Activated T-cell treated with anti-CD3 and anti-CD28 coated beads for 1 hour (primary cell): ENCODE measurements at places on chromosomes 3 and 15.

DNA sequence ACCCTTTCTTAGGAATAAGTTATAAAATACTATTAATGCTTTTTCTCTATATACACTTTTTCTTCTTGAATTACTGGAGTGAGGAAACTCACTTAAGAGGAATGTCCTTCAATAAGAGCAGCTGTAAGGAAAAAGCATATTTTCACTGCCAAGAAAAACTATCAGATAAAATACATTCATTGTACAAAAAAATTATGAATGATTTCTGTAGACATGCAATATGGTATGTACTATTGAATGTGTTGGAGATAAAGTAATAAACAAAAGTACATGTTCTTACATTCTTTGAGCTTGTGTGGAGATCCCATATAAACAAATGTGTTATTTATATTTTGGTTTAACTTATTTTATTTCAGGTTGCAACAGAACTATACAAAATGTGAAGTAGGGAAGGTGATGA, 241.0 kb upstream of the ZNF717 start:
- no peak for DNase-seq

- DNase-seq, result no peak
Observed at GRCh38 chr15:93071469-93071936, 17.5 kb downstream of the RGMA start.

DNA sequence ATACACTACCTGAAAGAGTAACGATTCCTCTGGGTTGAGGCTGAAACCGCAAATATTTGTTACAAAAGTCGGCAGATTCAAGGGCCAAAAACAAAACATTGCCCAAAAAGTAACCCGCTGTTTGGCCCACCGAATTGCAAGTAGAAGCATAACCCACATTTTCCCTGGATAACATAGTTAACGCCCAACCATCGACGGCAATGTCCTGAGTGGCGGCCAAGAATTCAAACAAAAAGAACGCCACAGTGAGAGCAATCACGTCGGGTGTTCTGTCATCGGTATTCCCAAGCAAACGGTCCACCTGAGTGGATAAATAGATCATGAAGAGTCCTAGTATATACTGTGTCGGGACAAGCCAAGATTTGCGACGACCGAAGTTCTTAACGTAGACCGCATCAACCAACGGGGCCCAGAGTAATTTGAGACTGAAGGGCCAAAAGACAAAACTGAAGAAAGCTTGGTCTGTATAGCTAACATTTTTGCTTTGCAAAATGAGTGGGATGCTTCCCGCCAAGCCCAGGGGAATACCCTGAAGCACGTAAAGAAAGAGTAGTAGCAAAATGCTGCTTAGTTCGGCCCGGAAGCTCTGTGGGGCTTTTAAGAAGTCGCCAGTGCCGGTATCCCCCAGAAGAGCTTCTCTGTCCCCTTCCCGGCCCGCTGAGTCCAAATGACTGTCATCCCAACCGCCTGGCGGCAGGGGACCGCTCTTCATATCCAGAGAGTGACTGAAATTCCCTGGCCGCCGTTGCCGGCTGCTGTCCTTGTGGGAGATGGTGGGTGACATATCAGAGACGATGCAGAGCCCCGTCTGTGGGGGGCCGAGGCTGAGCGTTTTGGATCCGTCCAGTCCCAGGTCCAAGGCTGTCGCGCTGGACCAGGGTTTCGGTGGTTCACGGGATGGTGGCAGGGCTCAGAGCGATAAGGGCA, 750 bp downstream of the SLC33A1 start:
- DNase-seq, result no peak

GRCh38 chr3:85193565-85193964, 234.8 kb downstream of the CADM2 start:
- no peak for DNase-seq

GRCh38 chr3:157572559-157573270, 69.5 kb upstream of the VEPH1 start:
- no peak for DNase-seq

DNA sequence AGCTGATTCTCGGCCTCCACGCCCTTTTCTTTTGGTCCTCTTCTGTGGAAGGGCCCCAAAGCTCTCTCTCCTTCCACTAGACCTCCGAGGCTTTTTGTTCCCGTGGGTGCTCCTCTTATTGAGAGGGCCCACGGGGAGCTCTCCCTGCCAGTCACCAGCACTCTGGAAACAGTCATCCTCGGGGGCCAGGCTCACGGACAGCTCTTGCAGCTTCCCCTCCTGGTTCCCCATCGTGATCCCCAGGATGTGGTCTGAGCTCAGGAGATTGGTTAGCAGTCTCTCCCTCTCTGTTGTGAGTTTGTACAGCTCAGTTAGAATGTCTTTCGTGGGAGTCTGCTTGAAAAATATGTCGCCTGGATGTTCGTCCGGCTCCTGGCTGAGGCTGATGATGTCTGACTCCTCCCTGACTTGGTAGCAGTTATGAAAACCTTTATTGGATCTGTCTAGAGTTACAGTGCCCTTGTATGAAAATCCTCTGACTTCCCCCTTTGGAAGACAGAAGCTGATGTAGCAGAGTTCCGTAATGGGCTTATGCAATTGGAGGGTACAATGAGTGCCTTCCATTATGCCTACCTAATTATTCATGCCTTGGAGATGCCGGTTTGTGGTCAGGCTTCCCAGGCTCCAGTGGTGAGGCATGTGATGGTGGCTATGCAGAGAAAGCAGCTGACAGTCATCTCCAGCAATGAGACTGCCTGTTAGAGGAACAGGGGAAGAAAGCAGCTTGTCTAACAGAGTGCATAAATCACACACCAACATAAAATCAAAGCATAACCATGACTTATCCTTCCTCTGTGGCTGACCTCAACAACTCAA, 40.0 kb downstream of the FMN1 start:
- no peak for DNase-seq

GRCh38 chr15:36364377-36364776, 215.0 kb upstream of the CDIN1 start:
- DNase-seq, result no peak

DNA sequence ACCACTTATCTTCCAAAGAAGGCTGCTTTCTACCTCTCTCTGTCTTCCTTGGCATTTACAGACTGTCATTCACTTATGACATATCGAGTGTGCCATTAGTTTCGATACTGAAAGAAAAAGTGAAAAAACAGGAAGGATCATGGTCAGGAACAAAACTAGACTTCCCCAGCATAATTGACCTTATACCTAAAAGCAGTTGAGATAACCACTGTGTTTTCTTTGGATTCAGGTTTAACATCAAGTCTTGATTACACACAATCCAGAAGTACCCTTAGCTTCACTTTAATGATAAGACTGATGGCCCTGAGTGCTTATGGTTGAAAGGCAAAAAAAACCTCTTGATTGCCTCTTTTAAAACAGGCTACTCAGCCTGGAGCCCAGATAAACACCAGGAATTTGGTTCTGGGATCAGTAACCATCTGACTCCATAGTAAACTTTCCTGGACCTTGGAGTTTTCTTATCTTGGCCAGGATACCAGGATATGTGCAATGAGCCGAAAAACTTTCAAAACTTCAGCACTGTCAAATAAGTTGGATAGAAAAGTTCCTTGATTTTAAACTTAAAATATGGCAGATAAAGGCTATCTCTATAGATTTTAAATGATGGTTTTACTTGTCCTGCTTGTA, 5.0 kb upstream of the UACA start:
- DNase-seq, result no peak

DNA sequence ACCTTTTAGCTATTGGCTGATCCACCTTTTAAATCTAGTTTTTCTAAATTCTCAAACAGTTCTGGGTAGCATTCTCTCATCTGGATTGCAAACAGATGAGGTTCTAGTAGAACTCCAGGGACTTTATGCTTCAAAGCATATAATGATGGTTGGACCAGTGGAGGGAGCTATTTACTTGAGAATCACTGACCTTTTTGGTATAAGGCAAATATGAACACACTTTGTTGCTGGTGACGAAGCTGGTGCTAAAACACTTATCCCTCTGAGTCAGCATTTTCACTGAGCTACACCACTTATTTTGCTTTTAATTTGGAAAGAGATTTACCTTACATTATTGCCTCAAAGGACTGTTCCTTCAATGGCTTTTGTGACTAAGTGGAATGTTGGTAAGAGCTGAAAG, 58.6 kb upstream of the SLITRK3 start:
- DNase-seq, result no peak
